AG09309 (cell line): ENCODE measurements at places on chromosomes 12 and 14.

DNA sequence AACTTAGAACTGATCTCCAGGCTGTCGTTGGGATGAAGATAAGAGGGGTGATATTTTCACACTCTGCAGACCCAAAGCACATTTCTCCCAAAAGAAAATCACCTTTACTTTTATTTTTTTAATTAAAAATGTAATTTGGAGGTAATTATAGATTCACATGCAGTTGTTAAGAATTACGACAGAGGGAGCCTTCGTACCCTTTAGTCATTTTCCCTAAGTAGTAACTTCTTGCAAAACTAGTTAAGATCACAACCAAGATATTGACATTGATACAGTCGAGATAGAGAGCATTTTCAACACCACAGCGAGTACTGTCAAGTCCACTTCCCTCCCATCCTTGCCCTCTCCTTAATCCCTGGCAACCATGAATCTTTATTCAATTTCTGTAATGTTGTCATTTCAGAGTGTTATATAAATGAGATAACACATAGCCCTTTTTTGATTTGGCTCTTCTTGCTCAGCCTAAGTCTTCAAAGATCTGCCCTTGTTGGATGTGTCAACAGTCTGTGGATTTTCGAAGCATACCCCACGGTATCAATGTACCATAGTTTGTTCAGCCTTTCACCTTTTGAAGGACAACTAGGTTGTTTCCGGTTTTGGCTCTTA, 39.6 kb downstream of the DNAH10 start:
- peak; percentile 8 for DNase-seq

DNA sequence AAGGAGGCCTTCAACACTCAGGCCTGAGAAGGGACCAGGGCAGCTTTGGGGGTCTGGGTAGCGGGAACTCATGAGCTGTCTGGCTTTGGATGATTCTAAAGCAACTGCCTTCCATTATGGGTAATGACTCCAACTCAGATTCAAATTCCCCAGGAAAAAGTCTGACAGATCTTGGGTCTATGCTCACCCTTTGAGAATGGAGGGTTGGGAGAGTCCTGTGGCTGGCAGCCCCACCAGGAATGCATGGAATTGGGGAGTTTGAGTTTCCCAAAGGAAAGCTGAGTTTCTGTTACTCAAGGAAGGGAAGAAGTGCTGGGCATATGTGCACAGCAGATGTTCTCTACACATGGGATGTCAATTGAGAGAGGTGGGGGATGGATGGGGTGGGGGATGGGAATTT, 22.4 kb upstream of the LTBP2 start:
- DNase-seq = no peak

GRCh38 chr12:131011165-131012079, 57.7 kb downstream of the ADGRD1 start:
- DNase-seq = no peak

DNA sequence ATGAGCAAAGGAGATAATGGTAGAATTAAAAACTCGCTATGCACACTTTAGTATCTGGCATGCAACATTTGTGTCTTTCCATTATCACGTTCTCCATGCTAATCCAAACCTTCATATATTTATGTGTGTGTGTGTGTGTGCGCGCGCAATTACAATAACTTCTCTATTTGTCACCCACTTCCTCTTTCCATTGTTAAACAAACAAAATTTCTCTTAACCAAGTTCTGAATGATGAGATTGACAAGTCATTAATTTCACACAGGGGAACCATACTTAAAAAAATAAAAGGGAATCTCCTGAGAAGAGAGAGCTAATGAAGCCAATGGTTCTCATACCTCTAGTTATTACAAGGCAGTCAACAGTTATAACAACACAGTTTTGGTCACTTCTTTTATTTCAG, 575.9 kb upstream of the MDGA2 start:
- no peak for DNase-seq

- DNase-seq = no peak
Measured at GRCh38 chr14:25389948-25390347, 340.0 kb upstream of the STXBP6 start.

- DNase-seq = no peak
Measured at GRCh38 chr12:80766897-80767296, 50.2 kb downstream of the MYF5 start.

DNA sequence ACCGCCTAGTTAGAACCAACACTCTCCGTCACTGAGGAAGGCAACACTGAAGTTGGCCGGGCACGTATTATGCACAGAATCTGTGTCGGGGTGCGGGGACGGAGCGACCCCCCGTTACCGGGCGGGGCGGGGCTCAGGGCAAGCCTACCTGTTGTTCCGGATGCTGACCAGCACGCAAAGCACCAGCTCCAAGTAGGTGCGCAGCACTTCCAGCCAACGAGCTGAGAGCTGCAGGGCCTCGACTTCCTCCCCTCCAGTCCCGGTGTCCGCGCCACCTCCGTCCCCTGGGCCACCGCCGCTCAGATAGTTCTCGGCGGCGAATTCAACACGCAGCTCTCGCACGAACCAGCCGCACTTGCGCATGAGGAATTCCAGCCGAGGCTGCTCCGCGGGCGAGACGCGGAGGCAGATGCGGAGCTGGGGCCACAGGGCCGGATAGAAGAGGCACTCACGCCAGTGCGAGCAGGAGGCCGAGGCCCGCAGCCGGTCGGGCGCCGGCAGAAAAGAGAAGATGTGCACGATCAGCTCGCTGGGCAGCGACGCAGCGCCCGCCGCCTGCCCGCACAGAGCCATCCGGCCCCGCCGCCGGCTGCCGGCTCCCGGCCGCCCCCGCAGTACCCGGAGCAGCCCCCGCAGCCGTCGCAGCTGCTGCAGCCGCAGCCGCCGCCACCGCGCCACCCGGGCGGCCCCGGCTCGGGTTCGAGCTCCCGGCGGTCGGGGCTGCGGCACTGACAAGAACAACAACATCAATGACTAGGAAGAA, 636 bp downstream of the FBXO33 start:
- no peak for DNase-seq

GRCh38 chr14:88931321-88932110, 107.1 kb downstream of the TTC8 start:
- DNase-seq = no peak

DNA sequence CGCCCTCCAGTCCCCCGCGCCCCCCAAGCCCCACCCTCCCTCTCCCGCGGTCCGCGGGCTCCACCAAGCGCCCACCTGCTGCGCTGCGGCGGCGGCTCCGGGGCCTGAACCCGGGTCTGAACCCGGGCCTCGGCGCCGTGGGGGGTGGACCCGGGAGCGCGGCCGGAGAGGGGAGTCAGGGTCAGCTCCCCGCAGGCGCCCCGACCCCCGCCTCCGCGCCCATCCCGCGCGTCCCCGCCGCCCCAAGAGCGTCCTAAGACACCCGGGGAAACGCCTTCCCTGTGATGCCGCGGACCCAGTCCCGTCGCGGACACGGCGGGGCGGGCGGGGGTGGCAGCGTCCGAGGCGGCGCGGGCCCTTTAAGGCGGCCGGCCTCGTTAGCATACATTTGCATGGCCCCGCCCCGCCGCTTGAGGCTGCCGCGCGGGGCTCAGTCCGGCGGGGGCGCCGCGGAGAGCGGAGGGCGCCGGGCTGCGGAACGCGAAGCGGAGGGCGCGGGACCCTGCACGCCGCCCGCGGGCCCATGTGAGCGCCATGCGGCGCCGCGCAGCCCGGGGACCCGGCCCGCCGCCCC, at the start of gene MMP17:
MMP17 (plus strand) TSS at position 433 of the 574 bp plus-strand sequence; CDS start at position 535, 102 bp downstream.
- DNase-seq = no peak

- DNase-seq = no peak
Measured at GRCh38 chr12:48973941-48974673, 2.6 kb upstream of the WNT10B start.

- DNase-seq = peak; percentile 42
Measured at GRCh38 chr12:19739195-19739776, 300.0 kb downstream of the AEBP2 start.

- DNase-seq = no peak
Measured at GRCh38 chr14:76950055-76951020, 78.2 kb downstream of the IRF2BPL start.

GRCh38 chr14:60515511-60516289, 6.8 kb downstream of the SIX6 start:
- DNase-seq = no peak

DNA sequence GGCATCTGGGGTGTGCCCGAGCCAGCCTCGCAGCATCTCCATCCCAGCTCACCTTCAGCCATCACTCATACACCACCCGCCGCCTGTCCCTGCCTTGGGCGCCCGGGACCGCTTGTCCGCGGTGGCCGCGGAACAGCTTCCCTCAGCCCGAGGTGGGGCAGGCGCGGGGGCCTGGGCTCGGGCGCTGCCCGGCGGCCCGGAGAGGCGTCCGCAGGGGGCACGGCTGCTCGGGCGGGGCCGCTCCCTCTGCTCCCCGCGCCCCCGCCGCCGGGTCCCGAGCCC, 430 bp downstream of the SLC41A2 start:
- DNase-seq = no peak

DNA sequence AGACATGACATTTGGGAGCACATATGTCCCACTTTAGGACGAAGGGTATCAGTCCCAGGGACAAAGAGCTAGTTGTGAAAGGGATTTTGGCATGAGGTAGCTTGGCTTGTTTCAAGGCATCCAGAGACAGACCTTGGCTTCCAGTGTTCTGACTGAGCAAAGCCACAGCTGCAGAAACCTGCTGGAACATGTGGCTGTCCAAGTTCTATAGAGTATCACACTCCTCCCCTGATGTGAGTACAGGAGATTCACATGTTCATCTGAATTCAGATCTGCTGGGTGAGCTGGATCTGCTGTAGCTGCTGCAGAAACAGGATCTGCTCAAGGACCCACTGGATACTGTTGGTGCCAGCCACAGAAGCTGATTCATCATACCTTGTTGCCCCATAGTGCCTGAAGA, 10.1 kb upstream of the C14orf39 start:
- DNase-seq = no peak

DNA sequence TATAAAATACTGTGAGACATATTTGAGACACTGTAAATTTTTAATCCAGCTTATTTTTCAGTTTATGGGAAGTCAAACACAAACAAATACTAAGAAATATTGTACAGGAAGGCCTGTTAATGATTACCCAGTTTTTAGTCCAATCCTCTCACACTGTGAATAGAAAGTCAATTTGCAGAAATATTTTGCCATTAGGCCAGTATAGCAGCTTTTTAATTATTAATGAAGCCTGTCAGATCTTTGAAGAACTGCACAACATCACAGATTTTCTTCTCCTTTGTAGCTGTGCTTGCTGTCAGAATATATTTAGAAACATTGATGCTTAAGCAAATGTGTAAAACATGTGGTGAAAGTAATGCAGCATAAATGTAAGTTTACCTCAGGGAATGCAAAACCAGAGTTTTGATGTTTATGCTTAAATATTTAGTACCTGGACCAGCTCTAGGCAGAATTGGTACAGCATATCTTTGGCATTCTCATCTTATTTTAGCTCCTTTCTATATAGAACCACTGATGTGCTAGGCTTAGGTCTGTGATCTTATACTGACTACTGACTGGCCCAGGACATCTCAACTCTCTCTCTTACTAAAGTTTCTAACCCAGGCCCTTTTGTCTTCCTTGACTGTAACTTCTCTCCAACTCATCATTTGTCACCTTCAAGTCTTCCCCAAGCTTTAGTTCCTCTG, 230.8 kb upstream of the NAV3 start:
- DNase-seq = no peak

DNA sequence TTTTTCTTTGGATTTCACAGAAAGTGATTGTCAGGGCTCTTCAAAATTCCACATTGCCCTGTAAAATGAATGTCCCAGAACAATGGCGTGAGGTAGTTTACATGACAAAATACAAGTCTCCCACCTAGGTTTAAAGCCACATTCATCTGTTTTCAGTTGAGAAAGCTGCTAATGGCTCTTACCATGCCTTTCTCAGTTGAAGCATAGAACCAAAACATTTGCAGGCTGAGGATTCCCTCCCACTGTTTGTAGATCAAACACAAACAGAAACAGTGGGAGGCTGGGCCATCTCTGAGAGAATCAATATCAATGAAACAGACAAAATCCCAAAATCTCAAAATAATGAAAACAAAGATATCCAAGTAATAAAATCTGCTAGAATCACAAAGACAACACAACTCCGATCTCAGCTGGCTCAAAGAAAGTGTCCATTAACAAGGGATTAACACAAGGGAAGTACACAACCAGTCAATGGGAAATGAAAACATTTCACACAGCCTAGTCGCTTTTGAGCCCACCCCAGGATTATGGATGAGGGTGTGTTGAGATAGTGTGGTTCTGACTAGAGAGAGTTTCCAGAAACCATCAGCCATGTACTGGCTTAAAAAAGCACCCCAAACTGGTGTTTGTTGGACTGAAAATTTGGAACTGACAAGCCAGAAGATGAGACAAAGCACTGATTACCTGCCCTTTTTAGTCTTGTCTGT, 54.5 kb upstream of the TMEM260 start:
- no peak for DNase-seq

DNA sequence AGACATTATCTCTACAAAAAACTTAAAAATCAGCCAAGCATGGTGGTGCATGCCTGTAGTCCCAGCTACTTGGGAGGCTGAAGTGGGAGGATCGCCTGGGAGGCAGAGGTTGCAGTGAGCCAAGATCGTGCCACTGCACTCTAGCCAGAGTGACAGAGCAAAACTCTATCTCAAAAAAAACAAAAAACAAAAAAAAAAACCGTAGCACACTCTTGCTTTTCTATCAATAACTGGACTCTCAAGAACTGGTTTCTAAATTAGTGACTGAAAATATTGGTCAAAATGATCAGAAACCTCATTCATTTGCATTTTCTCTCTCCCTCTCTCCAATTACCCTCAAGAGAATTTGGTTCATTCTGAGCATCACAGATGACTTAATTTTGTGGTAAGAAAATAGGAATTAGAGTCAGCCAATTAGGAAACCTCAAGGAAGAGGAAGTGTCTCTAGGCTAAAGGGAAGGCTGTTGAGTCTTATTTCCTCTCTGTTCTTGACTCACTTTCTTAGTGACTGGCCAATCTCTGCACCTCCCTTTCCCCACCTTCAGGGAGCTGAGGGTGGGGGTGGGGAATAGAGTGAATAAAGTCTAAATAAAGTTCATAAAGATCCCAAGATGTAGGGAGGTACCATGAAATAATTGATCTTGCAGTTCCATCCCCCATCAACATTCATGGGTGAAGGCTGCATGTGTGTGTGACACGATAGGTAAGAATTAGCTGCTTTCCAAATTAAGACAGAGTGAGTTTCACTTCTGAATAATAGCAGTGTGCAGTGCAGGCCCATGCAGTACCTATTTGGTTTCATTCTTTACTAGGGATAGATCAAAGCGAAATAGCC, 6.8 kb upstream of the PSMA6 start:
- DNase-seq = no peak

- no peak for DNase-seq
Measured at GRCh38 chr12:93122569-93123091, 193.5 kb upstream of the EEA1 start.

GRCh38 chr12:112005419-112006395, 7.3 kb downstream of the TMEM116 start:
- no peak for DNase-seq

DNA sequence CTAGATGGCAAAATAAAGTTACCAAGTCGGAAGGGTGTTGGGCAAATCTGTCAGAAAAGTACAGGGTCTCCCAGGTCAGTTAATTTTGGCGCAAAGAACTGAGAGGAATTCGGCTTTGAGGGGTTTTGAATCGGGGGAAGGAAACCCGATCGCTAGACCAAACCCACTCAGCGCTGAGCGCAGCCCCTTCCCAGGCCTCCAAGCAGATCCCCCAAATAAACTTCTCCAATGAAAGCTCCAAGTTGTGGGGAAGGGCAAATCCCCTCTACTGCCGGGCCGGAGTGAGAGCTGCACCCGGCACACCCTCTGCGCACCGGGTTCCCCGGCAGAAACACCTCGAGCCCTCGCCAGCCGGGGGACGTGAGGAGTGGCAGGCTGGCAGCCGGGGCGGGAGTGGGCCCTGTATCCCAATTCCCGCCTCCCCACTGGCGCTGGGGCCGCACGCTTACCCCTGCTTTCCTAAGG, 441 bp downstream of the E2F7 start:
- no peak for DNase-seq
